M059J (cell line): ENCODE measurements at places on chromosomes 7 and 10.
A peak's percentile ranks its signal among the peaks of the same experiment; 100 is the strongest.

- no peak for DNase-seq
Observed at GRCh38 chr10:86170255-86171108, 196.1 kb downstream of the GRID1 start.

- DNase-seq: peak; percentile 40
Observed at GRCh38 chr10:3096149-3096548, 28.8 kb downstream of the PFKP start.

- peak; percentile 36 for DNase-seq
Observed at GRCh38 chr10:22824520-22824919, 103.3 kb upstream of the ARMC3 start.

DNA sequence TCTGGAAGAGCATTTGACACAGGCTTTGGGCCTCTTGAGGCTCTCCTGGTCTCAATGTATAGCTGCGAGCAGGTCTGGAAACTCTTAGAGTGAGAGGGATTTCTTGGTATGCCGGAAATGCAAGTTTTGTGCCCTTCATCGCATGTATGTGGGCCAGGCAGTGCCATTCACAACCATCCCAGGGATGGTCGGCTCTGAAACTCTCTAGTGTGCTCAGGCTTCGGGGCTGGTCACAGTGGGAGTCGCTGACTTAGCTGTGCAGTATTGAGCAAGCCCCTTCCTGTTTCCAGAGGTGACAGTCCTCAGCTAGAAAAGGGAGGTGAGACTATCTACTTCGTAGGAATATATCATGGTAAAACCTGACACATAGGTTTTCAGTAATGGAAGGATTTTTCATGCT is 2.0 kb upstream of the AOAH start:
- DNase-seq: no peak

DNA sequence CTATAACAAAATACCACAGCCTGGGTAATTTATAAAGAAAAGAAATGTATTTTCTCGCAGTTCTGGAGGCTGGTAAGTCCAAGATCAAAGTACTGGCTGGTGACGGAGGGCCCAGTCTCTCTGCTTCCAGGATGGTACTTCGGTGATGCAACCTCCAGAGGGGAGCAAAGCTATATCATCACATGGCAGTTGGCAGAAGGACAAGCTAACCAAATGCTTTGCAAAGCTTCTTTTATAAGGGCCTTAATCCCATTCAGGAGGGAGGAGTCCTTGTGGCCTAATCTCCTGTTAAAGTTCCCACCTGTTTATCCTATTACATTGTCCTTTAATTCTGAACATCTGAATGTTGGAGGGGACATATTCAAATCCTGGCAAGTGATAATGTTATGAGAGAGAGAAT is 134.1 kb upstream of the SP4 start:
- peak; percentile 3 for DNase-seq

- DNase-seq: peak; percentile 94
Observed at GRCh38 chr7:29035044-29035740, 77.1 kb upstream of the TRIL start.

DNA sequence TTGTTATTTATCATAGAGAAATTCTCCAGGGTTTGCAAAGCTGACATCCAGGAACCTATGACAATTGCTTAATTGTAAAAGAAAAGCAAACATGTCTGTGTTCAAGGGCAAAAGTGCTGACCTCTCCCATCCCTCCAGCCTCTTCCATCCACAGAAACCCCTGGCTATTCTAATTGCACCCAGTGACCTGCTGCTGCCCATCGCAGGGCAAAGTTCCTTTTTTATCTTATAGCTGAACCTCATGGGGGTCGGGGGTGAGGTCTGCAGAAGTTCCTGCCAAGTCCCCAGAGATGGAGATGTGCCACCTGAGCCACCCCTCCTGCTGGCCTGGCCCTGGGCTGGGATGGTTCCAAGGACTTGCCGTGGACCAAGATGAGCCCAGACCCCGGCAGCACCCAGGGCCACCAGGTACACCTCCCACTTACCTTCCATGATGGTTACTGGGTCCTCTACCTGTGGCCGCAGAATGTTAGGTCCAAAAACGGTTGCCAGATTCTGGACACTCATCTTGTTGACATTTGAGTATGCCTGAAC is 146.5 kb downstream of the MAPK8 start:
- no peak for DNase-seq

DNA sequence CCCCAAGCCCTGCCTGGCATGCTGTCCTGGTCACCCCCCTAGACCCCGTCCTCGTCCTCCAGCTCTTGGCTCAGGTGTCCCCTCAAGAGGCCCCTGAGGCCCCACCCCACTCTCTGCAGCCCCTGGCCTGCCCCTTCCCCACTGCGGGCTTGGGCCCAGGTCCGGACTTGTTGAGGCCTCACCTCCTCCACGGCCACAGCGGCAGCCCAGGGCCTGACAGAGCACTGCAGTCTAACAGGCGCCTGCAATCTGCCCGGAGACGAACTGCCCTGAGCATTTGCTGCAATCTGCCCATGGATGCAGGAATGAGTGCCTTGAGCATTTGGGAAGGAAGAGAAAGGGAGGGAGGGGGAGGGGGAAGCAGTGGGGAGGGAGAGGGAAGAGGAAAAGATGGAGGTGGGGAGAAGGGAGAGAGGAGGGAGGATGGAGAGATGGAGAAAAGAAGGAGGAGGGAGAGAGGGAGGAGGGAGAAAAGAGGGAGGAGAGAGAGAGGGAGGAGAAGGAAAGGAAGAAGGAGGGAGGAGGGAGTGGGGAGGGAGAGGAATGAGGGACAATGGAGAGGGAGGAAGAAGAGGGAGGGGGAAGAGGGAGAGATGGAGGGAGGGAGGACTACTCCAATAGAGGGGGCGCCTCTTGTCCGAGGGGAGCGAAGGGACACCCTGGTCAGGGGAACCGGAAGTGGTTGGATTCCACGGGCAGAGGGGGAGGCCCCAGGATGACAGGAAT is 73.9 kb downstream of the PDGFA start:
- DNase-seq: no peak

DNA sequence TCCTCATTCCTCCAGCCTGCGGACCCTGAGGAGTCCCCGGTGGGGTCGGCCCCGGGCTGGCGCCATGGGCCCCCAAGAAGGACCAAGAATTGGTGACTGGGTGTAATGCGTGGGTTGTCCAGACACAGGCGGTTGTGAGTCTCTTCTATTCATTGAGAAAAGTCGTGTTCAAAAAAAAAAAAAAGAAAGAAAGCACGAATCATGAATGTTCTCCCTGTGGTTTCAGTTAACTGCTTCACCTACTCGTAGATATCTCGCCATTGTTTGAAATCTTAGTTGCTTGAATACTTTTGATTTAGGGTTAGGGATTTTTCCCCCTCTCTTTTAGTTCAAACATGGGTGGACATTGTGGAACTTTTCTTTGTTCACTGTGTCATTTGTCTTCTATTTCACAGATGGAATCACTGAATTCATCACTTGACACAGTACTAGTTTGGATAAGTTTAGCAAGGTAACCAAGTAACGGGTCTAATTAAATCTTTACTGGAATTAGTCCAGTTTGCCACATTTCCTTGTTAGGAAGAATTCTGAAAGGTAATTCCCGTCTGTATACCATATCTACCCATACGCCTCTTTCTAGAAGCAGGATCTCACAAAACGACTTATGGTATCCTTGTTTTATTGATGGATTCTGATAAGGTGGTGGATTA is 775 bp downstream of the STARD3NL start:
- peak; percentile 60 for DNase-seq

DNA sequence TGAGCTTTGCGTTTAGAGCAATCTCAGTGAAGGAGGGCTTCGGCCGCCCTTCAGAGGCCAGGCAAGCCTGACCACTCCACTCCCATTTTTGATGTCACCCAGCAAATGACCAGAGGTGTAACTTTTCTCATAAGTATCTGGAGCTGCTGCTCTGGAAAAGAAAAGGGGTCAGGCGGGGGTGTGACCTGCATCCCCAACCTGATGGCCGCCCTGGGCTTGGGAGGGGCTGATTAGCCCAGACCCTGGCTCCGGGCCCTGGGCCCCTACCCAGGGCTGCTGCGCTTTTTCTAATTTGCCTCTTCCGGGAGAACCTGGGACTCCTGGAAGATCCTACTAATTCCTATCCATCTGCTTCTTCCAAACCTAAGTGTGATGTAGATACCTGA is 9.6 kb upstream of the EBF3 start:
- DNase-seq: no peak
